Inflammatory macrophage treated with lipopolysaccharide for 1 hour (primary cell): ENCODE measurements at places on chromosomes 1 and 21.

GRCh38 chr21:31900121-31900895, 27.5 kb downstream of the HUNK start:
- DNase-seq: no peak

DNA sequence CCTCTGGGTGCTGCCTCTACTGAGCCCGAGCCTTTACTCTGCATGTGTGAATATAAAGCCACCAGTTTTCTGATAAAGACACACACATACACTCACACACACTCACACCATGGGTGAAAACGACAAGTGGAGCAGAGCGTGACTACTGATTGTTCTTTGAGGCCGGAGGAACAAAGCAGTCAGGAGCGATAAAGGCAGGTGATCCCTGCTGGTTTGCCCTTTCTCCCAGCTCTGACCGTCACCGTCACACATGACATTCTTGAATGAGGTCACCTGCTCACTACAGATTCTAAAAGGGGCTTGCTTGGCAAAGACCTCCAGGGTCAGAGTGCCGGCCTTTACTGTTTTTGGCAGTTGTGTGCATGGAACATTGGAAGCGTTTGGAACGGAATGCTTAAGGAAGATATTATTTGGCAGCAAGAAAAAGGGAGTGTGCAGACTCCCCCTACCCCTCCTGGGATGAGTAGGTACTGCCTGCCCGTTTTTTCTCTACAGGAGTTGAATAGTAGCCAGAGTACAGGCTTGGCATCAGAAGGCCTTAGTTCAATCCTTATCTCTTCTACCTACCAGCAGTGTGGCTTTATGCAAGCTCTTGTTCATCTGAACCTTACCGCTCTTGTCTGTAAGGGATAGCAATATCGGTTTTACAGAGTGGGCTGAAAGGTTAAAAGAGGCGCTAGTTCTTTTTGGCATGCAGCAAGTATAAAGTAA, 79.7 kb downstream of the PBX1 start:
- no peak for DNase-seq

DNA sequence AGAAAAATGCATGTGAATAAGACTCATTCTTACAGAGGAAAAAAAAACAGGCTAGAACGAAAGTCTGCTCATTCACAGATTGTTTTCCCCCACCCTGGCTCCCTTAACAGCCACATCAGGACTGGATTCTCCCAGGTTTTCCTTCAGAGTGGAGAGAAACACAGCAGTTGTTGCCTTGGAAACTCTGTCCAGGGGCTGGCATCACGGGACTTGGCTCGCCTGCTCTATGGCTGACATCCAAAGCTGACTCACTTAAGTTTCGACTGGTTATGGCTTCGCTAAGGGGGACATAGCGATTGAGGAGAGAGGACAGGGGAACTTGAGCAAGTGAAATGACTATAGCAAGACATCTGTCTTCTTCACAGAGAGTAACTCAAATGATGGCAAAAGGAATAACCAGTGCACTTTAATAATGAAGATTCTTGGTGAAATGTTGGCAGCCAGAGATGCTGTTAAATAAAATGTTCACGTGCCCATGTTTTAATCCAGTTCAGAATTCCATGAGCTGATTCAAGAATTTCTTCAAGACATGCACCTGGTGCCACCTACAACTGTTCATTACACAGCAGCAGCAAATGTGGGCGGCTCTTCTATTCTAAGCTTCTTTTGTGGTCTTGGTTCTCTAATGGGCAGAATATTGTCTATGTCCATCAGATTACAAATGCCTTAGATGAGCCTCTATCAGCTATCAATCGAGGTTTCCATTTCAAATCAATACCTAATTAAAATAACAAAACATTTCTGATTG, 21.8 kb downstream of the MIS18A start:
- no peak for DNase-seq

- DNase-seq: no peak
Observed at GRCh38 chr1:202170726-202171125, 10.3 kb upstream of the PTPN7 start.

DNA sequence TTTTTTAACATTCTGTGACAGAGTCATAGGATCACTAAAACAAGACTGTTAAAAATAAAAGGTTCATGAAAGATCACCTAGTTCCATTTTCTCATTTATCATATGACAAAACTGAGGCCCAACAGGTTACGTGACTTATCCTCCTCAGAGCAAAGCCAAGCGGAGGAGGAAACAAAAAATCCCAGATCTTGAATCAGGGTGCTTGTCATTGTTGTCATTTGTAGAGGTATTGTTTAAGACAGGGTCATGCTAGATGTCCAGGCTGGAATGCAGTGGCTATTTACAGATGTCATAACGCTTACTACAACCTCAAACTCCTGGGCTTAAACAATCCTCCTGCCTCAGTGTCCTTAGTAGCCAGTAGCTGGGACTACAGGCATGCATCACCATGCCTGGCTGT, 293.2 kb downstream of the DSCAM start:
- no peak for DNase-seq

- DNase-seq: no peak
Observed at GRCh38 chr1:246179401-246179800, 327.7 kb downstream of the SMYD3 start.

GRCh38 chr1:232248276-232248820, 381.6 kb downstream of the SIPA1L2 start:
- DNase-seq: no peak

DNA sequence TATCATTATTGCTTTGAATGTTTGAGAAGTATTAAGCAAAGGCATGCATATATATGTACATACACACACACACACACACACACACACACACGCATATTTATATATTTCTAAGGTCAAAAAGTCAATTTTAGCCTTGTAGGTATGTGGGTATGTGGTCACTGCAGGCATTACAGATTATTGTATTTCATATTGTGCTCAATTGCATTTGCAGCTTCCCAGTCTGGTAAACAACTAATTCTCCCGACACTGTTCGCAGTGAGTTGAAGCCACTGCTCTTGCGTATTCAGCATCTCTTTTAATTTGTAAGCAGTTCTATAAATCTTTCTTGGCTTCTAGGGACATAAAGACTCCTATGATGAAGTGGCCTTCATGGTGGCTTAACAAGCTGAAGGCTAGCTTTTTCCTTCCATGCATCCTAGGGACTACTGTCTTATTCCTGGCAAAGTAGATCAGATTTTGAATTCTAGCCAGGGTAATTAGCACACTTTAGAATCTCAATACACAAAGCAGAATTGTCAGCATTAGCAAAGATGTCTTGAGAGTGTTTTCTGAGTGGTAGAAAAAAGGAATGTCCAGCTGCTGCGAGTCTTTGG, 368.6 kb upstream of the NEGR1 start:
- no peak for DNase-seq

DNA sequence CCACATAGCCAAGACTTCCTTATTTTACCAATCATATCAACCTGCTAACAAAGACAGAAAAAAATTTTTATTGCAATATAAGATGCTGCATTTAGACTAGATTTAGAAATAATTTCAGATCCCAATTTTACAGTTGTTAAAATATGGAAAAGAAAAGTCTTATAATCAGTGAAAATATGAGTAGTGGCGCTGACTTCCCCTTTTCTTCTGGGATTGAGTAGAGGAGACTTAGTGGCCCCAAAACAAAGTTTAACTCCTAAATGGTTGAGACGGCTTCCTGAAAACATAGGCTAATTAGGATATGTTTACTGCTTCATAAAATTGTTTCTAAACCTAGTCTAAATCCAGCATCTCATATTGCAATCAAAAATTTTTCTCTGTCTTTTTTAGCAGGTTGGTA, 68.4 kb downstream of the RAB3GAP2 start:
- no peak for DNase-seq
